ENCODE measurements at places on chromosomes 12 and 14. TPM values are rescaled to one million over a fixed set of nuclear protein-coding genes. Genes with fewer than 3 reads are reported as not detected.

Gene RHOJ
- 7.1 TPM for total RNA-seq

Gene GPR84
- total RNA-seq: not detected

Gene LRRC43
- total RNA-seq: 0.18 TPM

Gene HOXC6
- total RNA-seq: 4.1 TPM

Gene SMOC1
- 2.1 TPM for total RNA-seq

Gene FOXG1
- under 0.01 TPM for total RNA-seq

Gene SYNE3
- 14.5 TPM for total RNA-seq

Gene WSCD2
- 3.7 TPM for total RNA-seq

Gene CHGA
- not detected for total RNA-seq
